ENCODE measurements at places on chromosomes 6 and 20.
A peak's percentile ranks its signal among the peaks of the same experiment; 100 is the strongest.

DNA sequence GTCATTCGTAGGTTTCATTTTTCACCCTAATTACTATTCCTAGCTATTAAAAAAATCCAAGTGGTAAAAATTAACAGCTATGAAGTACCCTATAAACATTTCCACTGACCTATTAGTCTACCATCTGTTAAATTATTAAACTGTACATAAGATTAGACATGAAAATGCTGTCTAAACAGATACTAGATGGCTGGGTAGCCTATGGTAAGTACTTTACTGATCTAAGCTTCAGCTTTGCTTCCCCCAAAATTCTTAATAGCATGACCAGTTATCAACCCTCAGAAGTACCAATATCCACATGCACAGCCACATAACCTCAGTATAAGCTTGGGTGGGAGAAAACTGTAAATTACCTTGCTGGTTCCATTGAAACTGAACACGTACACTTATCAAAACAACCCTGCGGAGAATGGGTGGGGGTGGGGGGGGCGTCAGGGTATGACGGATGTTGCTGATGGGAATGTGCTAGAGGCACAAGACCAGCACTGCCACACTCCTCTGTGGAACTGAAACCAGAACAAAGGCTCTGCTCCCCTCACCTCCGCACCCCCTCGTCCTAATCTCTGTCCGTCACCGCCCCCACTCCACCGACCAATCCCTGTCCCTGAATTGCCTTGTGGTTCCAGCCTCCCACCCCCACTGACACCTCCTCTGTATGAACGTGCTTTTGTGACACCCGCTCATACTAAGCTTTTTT is 45.3 kb downstream of the B4GALT5 start:
- DNase-seq: peak; percentile 59

DNA sequence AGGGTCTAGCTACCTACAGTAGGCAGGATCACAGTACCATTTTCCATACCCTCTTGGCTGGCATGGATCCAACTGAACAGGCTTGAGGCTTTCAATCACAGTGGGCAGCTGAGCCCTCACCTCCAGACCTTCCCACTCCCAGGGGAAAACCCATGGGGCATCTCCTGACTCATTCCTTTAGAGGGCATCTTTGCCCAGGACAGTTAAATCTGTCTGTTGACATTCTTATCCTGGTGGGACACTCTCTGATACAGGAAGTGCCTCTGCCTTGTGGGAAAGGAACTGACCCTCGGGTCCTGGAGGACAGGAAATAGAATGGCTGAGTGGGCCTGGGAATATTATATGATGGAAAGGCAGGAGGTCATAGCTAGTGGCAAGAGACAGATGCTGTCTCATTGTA is 10.2 kb upstream of the EPB41L1 start:
- DNase-seq: no peak

DNA sequence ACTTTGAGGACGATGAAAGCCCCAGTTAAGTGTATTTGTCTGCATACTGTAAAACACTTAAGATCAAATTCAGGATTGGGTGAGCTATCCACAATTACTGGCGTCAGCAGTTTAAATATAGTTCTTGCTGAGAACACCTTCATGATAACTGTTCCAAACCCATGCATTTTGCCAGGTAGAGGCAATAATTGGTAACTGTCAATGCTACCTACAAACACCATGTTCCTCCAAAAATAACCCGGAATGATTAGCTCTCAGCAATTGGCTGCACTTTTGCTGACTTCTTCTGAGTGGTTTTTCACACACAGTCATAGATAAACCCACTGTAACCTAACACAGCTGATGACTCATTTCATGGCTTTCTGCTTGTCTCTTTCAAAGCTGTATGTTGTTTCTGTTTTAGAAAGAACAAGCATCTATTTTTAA is 1358.6 kb upstream of the GJE1 start:
- no peak for DNase-seq

GRCh38 chr20:34562641-34563040 is 4.1 kb downstream of the MAP1LC3A start:
- DNase-seq: no peak

- no peak for DNase-seq
Measured at GRCh38 chr20:44810391-44811149, at the start of gene RIMS4. Gene RIMS4, minus strand, starts transcription at chr20:44810546. Its CDS starts 275 bp downstream, at chr20:44810271.

GRCh38 chr6:152085451-152085921 is 278.0 kb downstream of the ESR1 start:
- no peak for DNase-seq

DNA sequence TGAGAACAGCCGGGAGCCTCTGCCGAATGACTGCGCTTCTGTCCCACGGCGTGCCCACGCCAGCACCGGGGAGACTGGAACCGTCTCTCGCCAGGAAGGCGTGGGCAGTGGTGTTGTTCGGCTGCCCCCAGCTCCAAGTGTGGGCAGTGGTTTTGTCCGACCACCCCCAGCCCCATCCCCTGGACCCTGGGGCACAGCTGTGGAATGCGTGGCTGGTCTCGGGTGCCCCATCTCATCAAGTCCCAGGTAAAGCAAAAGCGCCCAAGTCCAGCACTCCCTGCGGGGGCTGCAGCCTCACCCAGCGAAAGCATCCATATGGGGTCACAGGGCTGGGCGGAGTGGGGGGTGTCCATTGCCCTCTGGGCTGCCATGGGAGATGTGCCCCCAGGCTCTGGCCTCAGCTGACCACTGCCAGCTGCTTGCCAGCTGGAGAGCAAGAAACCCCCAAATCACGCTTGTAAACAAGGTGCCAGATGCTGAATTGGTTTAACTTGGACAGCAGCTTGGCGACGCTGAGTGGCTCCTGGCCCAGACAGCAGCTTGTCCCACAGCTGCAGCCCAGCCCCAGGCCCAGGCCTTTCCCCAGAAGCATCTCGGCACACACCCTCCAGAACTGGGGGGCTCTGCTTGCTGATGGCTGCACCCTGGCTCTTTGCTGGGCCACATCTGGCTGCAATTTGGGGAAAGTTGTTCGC is 4.5 kb downstream of the CABLES2 start:
- DNase-seq: no peak
